H9 (cell line): ENCODE measurements at places on chromosomes 7 and 10.

DNA sequence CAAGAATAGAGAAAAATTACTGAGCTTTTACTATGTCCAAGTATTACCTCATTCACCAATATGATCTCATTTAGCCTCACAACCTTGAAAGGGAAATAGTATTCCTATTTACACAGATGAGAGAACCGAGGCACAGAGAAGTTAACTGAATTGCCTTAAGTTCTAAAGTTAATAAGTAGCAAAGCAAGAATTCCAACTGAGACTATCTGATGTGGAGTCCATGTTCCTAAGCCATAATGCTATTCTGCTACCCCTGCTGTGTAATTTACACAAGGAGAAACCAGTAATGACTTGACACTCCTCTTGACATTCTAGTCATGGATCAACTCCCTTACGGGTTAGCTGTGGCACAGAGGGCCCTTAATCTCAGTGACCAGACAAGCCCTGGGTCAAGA lies 60.7 kb downstream of the ABCB4 start:
- DNase-seq, result no peak

- DNase-seq, result peak; percentile 82
These were observed 48.6 kb upstream of the CNPY1 start for GRCh38 chr7:155594961-155595366.

GRCh38 chr7:70498232-70498992 lies 633.5 kb upstream of the GALNT17 start:
- DNase-seq, result no peak

GRCh38 chr7:148723846-148724245 lies 25.1 kb downstream of the CUL1 start:
- DNase-seq, result no peak

DNA sequence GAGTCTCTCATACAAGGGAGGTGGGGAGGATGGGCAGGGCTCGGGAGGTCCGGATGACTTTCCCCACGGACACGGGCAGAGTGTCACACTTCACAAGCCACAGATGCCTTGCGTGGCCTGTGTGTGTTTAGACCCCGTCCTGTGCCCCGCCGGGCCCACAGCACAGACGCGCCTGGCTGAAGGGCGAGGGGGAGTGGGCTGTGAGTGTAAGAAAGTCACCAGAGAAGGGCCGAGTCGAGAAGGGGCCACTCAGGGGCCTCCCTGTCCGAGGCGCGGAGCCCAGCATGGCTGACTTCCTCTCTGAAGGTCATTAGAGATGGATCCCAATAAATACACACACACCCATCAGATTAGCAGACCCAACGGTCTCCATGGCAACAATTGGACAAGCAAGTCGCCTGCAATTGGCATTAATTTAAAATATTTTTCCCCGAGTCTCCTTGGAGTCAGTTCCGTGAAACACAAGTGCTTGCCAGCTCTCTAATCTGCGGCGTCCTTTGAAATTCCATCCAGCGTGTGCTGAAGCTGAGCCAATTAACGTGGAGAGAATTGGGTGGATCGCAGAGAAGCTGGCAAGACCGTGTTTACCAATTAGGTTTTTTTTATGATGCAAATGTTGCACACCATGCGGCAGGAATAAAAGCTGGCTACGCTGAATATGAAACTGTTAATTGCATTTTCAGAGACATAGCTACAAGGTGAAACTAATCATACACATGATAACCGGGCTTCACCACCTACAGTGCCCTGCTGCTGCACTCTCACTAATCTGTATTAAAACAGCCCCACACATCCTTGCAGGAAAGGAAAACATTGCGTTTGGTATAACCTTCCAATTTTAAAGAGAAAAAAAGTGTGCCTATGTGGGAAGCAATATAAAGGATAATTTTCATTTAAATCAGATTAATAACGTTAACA lies 571.2 kb downstream of the PTPRN2 start:
- DNase-seq, result no peak

GRCh38 chr10:87878664-87879459 lies 15.4 kb downstream of the PTEN start:
- no peak for DNase-seq

DNA sequence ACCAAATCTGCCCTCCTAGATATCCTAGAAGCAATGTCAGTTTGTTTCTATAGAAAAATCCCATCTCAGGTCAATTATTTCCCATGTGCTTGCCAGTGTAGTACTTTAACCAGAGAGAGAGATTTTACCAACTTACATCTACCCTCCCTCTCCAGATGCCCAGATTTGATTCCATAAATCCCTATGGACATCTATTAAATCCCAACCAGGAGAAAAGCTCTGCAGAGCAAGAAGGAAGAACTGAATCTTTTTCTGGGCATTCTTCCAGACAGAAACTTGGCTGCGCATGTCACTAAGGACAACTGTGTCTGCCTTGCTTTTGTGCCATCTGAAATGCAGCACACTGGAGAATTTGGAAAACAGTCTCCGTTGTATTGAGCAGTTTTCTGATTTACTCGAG lies 597.6 kb downstream of the SORCS1 start:
- no peak for DNase-seq

DNA sequence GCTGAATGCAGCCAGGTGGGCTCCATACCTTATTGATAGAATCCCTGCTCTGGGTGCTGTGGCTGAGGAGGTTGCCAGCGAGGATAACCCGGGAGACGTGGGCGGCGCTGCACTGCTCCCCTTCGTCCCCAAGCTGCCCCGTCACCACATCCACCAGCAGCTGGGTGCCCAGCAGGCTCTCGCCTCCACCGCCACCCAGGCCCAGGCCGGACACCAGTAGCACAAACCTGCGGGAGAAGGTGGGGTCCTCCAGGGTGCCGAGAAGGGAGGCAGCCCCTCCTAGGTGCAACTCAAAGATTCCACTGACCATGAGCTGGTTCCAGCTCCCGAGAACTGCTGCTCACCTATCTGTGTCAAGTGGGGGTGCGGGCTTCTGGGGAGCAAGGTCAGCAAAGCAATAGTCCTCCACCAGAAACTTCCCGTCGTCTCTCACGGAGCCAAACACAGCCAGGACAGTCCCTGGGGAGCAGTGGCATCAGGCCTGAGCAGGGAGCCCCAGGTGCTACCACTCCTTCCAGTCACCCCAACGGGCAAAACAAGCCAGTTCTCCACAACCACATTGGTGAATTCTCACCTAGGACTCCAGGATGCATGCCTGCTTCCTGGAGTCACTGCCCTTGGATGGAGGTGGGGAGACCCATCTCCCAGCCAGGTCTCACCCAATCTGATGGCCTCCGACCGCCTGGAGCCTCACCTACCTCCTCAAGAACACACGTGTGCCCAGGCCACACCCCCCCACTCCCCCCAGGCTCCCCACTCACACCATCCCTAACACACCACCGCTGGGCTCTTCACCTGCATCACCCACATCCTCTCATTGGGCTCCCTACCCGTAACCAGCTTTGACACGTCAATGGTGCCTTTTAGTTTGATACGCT lies 6.3 kb downstream of the POLD2 start:
- no peak for DNase-seq

DNA sequence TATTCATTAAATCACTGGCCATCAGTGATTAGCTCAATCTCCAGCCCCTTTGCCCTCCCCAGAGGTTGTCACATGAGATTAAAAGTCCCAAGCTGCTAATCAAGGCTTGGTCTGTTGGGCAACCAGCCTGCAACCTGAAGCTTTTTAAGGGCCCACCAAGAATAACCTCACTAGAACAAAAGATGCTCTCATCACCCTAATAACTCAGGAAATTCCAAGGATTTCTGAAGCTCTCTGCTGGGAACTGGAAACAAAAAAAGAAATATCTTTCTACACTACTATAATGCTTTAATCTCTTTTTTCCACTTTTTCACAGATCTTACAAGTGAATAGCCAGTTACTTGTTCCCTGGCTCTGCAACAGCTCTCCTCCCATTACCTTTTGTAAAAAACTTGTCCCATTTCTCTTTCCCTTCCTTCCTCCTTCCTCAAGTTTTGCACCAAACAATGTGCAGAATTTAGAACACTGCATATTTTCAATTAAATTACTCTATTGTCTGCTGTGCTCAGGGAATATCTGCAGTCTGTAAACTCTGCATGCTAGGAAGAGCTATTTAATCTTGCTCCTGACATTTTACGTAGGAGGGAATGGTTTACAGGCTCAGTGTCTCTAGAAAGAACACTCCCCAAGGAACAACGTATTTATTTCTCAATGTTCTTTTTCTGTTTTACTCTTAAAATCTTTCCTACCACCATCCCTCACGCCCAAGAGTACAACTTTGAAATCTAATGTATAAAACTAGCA lies 169.1 kb downstream of the IMMP2L start:
- DNase-seq, result no peak

- peak; percentile 62 for DNase-seq
These were observed 2.5 kb downstream of the VSTM2A start for GRCh38 chr7:54544527-54545240.

DNA sequence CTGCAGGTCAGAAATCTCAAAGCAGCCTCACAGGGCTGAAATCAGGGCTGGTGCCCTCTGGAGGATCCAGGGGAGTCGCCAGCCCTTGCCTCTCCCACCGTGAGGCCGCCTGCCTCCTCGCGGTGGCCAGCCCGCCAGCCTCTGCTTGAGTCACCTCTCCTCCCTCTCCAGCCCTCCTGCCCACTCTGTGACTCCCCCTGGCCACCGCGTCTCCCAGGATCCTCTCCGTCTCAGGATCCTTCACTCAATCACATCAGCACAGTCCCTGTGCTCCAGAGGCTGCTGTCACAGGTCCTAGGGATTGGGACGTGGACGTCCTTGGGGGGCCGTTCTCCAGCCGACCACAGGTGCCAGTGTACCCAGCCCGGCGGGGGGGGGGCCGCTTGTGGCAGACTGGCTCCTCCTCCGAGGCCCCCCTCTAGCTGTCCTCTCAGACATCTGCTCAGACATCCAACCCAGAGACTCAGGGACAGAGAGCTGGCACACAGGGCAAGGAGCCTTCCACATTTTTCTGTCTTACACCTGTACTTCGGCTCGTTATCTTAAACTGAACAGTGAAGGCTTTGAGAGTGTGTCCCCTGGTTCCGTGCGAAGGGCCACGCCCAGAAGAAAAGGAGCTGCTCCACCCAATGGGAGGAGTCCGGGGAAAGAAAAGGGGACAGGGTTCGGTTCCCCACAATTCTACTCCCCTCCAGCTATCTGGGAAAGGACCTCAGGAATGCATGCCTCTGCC lies 9.4 kb upstream of the PPP2R2D start:
- peak; percentile 85 for DNase-seq

DNA sequence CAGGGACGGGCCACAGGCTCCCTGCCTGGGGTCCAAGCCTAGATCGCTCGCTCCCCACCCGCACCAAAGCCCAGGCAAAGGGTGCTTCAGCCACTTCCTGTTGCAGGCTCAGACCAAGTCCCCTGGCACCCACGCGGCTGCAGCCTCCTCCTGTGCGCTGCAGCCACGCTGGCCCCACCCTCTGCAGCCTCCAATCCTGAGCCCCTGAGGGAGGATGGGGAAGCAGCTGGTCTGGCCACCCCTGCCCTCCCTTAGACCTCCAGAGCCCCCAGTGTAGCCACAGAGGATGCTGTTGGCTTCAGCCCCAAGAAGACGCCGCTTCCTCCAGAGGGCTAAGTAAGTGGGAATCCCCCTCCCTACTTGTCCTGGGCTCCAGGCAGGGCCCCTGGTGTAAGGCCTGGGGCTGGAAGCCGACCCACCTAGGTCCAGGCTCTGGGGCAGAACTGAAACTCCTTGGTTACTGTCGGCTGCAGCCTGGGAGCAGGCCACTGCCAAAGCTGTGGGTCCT lies 9.4 kb downstream of the LIMK1 start:
- DNase-seq, result no peak

DNA sequence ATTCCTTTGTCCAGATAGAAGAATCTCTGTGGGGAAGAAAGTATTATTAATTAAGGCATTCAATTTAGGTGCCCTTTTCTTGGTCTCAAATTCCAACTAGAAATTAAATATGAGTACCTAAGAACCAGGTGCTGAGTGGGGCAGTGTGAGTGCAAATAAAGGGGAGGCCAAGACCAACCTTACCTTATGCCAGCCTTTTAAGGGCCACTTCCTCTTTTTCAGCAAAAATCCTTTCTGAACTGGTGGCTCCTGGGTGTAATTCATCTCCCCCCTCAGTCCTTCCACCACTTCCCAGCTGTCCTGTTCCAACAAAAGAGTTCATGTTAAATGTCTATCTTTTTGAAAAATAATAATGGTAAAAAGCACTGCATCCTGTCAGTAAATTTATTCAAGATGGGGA lies 108.2 kb downstream of the OSBPL3 start:
- DNase-seq, result no peak

DNA sequence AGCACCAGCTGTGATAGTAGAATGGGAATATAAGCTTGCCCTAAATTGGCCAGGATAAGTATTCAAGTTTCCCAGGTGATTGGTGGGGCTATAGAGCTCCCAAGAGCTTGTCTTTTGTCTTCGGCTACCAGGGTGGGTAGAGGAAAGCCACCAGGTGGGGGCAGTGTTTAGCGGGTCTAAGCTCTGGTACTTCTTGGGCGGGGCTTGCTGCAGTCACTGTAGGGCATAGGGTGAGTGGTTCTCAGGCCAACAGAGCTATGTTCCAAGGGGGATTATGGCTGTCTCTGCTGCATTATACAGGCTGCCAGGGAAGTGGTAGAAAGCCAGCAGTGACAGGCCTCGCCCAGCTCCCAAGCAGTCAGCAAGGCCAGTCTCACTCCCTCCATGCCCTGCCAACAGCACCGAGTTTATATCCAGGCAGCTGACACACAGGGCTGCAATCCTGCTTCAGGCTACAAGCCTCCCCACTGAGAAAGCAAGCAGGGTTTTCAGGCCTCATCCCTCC lies 110.7 kb downstream of the ZNF467 start:
- peak; percentile 93 for DNase-seq

GRCh38 chr7:157871681-157872080 lies 534.9 kb downstream of the DNAJB6 start:
- no peak for DNase-seq
